ENCODE measurements at places on chromosomes 6 and 20.

DNA sequence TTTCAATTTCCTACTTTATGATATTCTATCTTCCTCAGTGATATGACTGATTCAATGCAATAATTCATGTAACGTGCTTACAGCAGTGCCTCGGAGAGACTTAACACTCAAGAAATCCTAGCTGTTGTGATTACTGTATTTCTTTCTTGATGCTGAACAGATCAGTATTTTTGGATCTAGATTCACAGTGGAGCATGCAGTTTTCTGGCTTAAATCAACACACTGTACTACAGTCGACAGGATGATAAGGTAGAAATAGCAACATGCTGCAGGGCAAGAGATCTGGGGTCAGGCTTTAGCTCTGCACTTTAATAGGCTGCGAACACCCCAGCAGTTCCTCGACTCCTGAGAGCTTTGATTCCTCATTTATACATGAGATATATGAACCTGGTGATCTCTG is 161.0 kb downstream of the AIG1 start:
- DNase-seq, result no peak

GRCh38 chr20:25077610-25078169 is 4.3 kb downstream of the VSX1 start:
- no peak for DNase-seq

- DNase-seq, result peak; percentile 70
Measured at GRCh38 chr20:60055740-60056139, 97.5 kb downstream of the CDH26 start.

GRCh38 chr6:138818496-138819194 is 22.8 kb downstream of the ECT2L start:
- DNase-seq, result no peak

GRCh38 chr20:39745380-39745779 is 783.2 kb downstream of the DHX35 start:
- DNase-seq, result no peak

GRCh38 chr6:109302176-109302575 is 80.1 kb downstream of the CD164 start:
- DNase-seq, result no peak

GRCh38 chr20:57996465-57996864 is 232.0 kb downstream of the ANKRD60 start:
- no peak for DNase-seq

DNA sequence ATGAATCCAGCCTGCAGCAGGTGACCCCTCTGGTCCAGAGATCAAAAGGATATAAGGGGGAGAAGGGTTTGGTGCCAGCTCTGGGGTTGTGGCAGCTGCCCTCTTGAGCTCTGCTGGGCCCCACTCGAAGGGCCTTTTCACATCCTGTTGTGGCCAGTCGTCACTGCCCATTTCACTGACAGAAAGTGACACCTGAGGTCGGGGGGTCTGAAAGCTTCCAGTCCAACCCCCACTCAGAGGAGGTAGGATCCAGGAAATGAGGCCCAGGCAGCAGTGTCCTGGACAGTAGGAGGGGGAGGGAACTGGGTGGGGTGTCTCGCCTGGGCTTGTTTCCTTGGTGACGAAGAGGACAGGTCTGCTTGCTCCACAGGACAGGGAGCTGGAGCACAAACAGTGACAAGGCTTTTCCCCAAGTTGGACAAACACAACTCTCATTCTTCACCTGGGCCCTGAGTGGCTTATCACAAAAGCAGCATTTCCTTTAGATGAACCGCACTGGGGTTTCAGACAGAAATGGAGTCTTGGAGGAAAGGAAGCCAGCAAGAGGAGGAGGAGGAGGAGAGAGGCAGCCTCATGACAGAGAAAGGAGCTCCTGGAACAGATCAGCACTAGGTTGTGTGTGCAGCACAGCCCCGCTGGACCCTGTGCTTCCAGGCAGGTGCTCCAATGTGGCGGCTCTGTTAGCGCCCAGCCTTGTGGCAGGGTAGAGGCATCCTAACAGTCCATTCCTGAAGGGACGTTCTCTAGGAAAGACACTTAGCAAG is 11.0 kb downstream of the FRS3 start:
- DNase-seq, result no peak

- DNase-seq, result no peak
Measured at GRCh38 chr6:2216794-2217383, 28.5 kb downstream of the GMDS start.

GRCh38 chr6:26022132-26022472 is 59.5 kb downstream of the TRIM38 start:
- no peak for DNase-seq

- no peak for DNase-seq
Measured at GRCh38 chr20:5864873-5865587, 85.3 kb downstream of the TRMT6 start.

- DNase-seq, result no peak
Measured at GRCh38 chr20:15564981-15565380, 1008.3 kb downstream of the KIF16B start.

Measured in suprapubic skin (tissue), 4 donors.